Ovary (tissue), 10 donors: ENCODE measurements at places on chromosomes 2 and 18.

DNA sequence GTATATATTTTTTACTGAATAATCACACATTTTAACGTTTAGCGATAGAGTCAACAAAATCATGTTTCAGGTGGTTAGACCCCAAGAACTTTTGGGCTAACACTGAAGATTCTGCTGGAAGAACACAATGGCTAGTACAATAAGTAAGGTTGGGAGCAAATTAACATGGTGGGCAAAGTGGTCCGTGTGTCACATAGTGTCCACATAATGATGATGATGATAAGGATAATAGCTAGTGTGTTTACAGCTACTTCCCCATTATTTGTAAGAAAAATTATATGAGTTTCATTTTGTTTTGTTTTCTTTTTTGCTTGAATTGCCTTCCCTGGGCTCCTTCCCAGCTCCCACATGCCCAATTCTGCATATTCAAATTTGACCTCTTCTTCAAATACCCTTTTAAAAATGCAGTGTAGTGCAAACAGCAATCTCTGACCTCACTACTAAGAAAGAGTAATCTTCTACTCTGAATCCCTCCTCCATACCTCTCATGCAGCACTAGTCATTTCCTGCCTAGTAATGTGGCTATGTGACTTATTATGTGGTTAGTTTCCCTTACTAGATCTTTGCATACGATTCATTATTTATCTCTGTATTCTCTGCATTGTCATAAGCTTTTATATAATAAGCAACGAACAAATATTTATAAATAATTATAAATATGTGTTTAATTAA lies 16.9 kb upstream of the VPS54 start:
- no peak for DNase-seq

DNA sequence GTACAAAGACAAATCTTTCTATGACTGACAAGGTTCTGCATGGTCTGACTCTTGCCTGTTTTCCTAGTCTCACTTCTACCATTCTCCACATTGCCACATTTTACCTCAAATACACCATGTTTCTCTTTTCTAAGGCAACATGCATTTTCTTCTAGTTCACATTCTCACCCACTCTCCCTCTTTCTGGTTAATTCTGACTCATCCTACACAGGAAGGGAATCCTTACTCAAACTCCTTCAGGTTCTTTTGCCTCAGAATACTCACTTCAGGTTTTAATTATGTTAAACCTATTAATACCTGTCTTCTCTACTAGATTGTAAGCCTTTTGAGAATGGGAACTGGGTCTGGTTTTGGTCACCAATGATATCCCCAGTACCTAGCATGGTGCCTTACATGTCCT lies 47.2 kb downstream of the MAP2 start:
- DNase-seq: no peak

DNA sequence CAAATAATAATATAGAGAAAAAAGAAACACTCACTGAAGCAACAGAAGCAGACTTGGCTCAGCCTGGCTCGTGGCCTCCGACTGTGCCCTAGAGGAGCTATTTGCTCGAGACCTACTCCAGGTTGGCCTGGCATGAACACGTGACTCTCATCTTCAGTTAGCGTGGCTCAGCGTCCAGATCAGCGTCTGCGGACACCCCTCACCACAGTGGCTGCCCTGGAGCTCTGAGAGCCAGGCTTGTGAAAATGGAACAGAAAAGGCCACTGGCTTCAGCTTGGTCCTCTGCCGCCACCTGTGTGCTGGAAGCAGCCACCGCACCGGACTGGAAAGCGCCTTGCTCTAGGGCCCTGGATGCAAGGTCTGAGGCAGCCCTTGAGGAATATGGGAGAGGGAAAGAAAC lies 1184.0 kb upstream of the GYPC start:
- no peak for DNase-seq

DNA sequence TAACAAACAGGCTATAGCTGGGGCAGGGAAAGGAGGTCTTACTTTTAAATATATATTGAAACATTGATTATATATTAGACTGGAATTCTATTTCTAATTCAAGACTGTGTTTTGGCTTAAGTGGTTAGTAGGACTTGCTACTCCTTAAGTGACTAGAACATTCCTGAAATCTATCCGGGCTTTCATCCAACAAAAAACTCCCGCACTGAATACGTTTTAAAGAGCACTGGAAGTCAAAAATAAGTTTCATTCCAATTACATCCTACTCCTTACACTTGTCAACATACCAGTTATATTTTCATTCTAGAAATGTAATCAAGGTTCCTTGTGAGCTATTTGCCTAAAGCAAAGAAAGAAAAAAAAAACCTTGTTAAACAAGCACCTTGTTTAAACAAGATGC lies 204.6 kb downstream of the SP3 start:
- DNase-seq: no peak

GRCh38 chr2:64988420-64989125 lies 626 bp upstream of the SLC1A4 start:
- DNase-seq: peak; percentile 72

- DNase-seq: no peak
Measured at GRCh38 chr2:71133603-71134002, 3.2 kb downstream of the MPHOSPH10 start.
